ENCODE measurements at places on chromosomes 1 and 21.

GRCh38 chr1:8633741-8634501 lies 183.5 kb downstream of the RERE start:
- DNase-seq, result no peak

DNA sequence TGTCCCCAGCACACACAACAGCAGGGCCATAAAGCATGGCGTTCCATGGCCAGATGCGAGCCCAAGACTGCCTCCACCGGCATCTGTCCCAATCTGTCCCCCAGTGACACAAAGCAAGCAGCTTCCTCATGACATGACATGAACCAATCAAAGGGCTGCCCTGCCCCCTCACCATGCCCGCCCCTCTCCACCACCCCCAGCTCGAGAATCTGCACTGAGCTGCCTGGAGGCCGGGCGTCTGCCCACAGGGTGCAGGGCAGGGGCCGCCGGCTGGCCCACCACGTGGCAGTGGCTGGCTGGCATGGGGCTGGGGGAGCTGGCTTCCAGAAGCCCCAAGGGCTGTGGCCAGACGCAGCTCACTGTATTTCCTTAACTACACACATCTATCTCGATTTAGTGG lies 27.8 kb downstream of the WNT9A start:
- no peak for DNase-seq

DNA sequence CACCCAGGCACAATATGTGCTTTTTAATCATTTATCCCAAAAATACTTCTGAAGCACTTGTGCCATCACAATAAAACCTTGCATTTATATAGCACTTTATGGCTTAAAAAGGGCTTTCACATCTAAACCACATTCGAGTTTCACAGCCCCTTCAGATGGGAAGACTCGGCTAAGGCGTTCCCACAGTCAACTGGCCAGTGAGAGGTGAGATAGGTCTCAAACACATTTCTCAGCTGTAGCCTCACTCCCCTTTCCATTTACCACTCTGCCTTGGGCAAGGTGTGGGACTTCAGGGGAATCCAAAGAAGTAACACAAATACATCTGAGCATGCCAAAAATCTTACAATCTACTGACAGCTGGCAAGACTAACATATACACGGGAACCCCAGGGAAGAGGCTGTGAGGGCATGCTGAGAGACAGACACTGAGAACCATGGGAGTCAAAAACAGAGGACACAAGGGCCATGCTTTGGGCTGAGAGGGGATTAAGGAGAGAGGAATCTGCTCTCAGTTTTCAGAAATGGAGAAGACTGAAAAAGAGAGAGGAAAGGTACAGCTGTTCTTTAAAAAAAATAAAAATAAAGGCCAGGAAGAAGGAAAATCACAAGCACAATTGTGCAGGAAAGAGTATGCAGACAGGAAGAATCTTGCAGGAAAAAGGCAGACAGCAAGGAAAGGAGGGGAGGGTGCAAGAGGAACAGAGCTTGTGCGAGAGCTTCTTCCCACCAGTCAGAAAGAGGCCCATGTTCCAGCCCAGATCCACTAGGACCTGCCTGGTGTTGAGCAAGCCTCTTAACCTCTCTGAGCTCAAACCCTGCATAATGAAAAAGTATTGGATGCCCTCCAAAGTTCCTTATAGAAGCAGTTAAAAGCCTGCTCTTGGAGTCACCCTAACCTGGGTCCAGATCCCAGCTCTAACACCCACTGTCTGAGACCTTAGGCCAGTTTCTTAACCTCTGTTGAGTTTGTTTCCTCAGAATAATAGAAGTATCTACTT lies 73.5 kb downstream of the JAK1 start:
- DNase-seq, result no peak

GRCh38 chr1:9133870-9134585 lies 5.1 kb upstream of the GPR157 start:
- no peak for DNase-seq

- peak; percentile 21 for DNase-seq
Observed at GRCh38 chr21:45076245-45076711, 1.9 kb downstream of the ADARB1 start.

GRCh38 chr21:17045214-17045853 lies 467.5 kb upstream of the CXADR start:
- DNase-seq, result no peak

- no peak for DNase-seq
Observed at GRCh38 chr1:225877580-225877979, 4.6 kb downstream of the TMEM63A start.
